ENCODE measurements at places on chromosomes 6 and 20.

DNA sequence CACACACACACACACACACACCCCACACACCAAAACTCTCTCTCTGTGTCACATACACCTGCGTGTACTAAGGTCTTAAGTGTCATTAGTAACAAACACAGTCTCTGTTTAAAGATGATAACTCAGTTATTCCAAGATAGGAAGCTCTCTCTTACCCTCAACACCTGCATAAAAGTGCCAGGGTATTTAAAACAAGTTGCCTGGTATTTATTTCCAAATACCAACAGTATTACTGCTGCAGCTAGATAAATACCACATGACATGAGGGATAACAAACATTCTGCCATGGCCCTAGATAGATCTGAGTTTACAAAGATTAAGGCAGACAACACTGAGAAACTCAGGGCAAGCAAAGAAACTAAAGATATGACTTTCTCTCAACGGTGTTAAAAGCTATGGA, 118.5 kb downstream of the SIM1 start:
- no peak for DNase-seq

DNA sequence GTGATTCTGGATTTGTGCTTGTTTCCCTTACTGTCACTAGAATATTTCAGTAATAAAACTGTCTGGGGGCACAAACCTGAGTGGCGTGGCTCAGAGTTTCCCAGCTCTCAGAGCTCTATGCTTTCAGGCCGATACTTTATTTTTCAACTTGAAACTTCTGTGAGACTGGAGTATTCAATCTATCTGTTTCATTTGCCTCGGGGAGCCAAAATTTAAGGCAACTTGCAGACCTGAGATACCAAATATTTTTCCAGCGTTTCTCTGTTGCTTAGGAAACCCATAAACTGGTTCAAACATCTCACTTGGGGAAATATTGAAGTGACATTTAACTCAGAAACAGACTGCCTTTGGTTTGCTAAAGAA, 74.7 kb downstream of the SOBP start:
- DNase-seq: no peak

DNA sequence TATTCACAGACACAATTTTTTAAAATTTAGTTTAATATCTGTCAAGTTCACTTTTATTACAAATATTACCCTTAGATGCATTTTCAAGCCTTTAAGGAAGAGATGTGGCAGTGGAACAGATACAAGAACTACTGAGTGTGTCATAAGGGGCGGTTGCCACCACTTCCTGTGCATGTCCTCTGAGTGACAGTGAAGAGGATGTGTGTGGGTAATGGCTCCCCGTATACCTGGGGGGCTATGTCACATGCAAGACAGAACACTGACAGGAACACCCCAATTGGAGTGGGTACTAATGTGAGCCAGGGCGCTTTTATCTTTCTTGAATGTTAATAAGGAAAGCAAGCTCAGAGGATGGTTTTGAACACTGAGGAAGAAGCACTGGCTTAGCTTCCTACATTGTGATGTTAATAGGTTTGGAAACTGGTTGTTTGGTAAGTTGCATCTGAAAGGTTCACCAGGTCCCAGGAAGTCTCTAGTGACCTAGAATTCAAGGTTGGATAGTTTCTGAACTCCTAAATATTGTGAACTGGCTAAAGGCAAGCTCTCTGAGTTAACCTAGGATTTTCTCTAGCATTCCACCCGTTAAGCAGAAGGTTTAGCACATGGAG, 83.4 kb upstream of the ASF1A start:
- no peak for DNase-seq

- no peak for DNase-seq
Observed at GRCh38 chr20:37111926-37112455, 16.2 kb upstream of the RBL1 start.

GRCh38 chr6:3009930-3010329, 10.2 kb downstream of the NQO2 start:
- DNase-seq: no peak

DNA sequence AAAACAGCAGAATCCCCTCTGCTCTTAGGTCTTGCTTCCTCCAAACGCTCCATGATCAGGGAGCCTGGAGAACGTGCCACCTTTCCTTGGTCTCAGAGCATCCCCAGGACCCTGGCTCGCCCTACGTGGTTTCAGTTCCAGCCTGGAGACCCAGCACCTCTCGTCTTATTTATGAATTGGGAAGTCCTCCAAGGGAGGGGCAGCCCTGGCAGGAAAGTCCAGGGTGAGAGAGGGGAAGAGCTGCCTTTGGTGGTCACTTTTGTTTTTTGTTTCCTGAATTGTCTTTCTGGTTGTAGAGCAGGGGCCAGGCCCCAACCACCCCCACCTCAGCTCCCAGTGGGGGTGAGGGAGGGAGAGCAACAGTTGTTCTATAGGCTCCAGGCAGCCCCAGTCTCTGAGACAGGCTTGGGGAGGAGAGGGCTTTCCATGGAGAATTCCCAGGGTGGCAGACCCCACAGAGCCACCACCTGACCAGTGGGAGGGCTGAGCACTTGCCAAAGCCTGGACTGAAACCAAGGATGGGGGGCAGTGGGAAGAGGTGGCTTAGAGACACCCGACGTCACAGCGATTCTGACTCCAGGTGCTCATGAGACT, 88.8 kb downstream of the PRND start:
- no peak for DNase-seq

- no peak for DNase-seq
Observed at GRCh38 chr6:97462938-97463598, 180.1 kb upstream of the MMS22L start.

DNA sequence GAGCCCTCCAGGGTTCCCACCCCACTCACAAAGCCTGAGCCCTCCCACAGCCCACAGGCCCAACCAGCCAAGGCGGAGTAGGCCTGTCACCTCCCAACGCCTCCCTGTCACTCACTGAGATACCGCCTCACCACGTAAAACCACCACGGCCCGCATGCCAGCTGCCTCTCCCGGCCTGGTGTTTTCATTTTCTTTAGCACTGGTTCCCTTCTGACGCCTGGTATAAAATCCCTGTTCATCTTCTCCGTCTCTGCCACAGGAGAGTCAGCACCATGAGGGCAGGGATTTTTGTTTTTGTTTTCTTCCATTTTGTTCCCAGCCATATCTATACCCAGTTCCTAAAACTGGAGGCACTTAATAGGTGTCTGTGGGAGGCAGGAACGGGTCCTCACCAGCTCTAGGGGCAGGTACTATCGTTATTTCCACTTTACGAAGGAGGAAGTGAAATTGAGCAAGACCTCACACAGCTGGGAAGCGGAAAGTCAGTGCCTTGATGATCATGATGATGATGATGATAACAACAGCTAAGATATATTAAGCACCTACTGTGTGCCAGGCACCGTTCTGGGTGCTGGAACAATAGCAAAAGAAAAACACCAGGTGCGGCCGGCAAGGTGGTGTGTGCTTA, 58.6 kb downstream of the SNAI1 start:
- no peak for DNase-seq

- DNase-seq: peak; percentile 50
Observed at GRCh38 chr20:5510446-5510845, 193.7 kb upstream of the PROKR2 start.
